Cortex of kidney (tissue), 1 donor: ENCODE measurements at places on chromosomes 4 and X.

GRCh38 chrX:34332334-34332733 lies 200.2 kb upstream of the FAM47A start:
- DNase-seq = no peak

DNA sequence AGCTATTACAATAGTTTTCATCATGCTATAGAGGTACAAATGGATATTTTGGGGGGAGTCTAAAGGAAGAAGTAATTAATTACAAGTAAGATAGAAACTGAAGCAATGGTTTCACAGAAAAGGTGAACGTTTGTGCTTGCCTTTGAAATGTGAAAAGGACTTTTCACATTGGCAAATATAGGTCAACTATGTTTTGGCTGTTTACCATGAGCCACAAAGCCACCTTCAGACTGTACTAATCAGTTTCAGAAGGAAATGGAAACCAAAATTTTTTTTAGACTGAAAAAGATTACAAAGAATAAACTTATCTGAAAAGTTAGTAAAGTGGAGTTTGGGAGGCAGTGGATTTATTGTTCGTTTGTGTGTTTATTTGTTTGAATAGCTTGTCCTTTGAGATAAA lies 32.1 kb downstream of the SYTL5 start:
- no peak for DNase-seq

GRCh38 chr4:118981171-118981838 lies 92.7 kb downstream of the SYNPO2 start:
- no peak for DNase-seq

DNA sequence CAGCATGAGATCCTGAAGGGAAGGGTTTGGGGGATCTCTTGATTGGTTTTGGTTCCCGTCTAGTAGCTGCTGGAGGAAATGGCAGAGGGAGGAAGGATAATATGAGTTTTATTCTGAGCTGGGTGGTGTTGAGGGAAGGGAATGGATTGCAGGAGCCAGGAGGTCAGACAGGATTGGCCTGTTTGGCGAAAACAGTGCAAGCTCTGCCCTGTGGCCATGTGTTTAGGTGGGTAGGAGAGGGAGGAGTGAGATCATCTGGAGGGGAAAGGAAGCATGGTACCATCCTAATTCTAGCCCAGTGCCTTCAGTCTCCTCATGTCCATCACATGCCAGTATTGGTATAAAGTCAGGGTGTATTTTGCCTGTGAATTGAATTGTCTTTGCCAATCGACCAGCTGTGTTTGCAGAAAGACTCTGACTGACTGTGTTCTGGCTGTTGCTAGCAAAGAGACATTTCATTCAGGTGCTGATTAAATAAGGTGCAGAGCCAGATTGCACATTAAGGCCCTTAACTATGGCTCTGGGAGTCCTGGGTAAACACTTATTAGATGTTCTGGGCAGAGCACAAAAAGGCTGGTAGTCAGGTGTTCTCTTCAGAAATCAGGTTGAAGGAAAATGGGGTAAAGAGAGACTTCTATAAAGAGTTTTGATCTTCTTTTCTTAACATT lies 10.0 kb downstream of the TMEM164 start:
- no peak for DNase-seq

- DNase-seq = no peak
These were observed 155.2 kb upstream of the SPIN4 start for GRCh38 chrX:63506320-63506719.

GRCh38 chrX:108417257-108417656 lies 21.0 kb downstream of the COL4A6 start:
- DNase-seq = no peak

DNA sequence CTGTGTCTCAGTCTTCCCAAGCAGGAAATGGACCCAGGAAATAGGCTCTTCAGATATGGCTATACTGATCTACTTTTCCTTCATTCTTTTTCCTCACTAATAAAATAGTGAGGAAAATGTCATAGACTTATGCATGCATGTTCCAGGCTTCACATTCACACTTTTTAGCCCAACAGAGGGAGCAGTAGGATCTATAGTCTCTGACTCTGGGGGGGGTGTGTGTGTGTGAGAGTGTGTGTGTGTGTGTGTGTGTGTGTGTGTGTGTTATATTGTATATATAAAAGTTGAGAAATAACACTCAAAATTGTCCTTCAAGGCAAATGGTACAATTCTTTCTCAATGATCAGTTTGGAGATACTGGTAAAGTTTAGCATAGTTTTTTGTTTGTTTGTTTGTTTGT lies 297.2 kb upstream of the GALNT7 start:
- no peak for DNase-seq

- DNase-seq = no peak
These were observed 279.0 kb upstream of the VCX3A start for GRCh38 chrX:6813836-6814370.
